ENCODE measurements at places on chromosomes 5 and 9. TPM values are rescaled to one million over a fixed set of nuclear protein-coding genes. Genes with fewer than 3 reads are reported as not detected.

The LAMC3 gene
- 0.68 TPM for total RNA-seq

The EGFLAM gene
- not detected for total RNA-seq

The IFNA2 gene
- total RNA-seq = not detected

The INSYN2B gene
- total RNA-seq = 2.7 TPM

The PCDHGA6 gene
- total RNA-seq = 0.18 TPM

The SLC6A18 gene
- total RNA-seq = not detected

The HTR4 gene
- not detected for total RNA-seq

The SLC25A2 gene
- total RNA-seq = 0.81 TPM

The PRRC1 gene
- total RNA-seq = 103 TPM

The GRXCR2 gene
- total RNA-seq = not detected

The SUSD3 gene
- not detected for total RNA-seq

The PTPRD gene
- total RNA-seq = 4.4 TPM

The GABRA1 gene
- not detected for total RNA-seq

The TEX48 gene
- total RNA-seq = not detected

The FBP2 gene
- total RNA-seq = not detected

The DMRT3 gene
- total RNA-seq = not detected

The ALDH1A1 gene
- not detected for total RNA-seq

The KIF4B gene
- total RNA-seq = not detected

The GADD45G gene
- total RNA-seq = 1.0 TPM

The SH3TC2 gene
- 0.83 TPM for total RNA-seq

The RLN1 gene
- not detected for total RNA-seq

The CDKN2B-AS1 gene
- total RNA-seq = 5.2 TPM

The RNF20 gene
- 54.7 TPM for total RNA-seq

The ABCA1 gene
- 51.1 TPM for total RNA-seq

Measured in osteocyte (in vitro differentiated cells).